ENCODE measurements at places on chromosomes 2 and 18. TPM values are rescaled to one million over a fixed set of nuclear protein-coding genes. Genes with fewer than 3 reads are reported as not detected.
A peak's percentile ranks its signal among the peaks of the same experiment; 100 is the strongest.

SCN2A gene
- total RNA-seq: 0.14 TPM

GTF2A1L gene
- total RNA-seq: not detected

PASK gene
- total RNA-seq: 62.9 TPM

C2orf92 gene
- 8.9 TPM for total RNA-seq

DSC2 gene
- total RNA-seq: 0.05 TPM

PROKR1 gene
- not detected for total RNA-seq

TUBA4B gene
- total RNA-seq: not detected

VWC2L gene
- total RNA-seq: not detected

MYO7B gene
- total RNA-seq: 0.75 TPM

TACR1 gene
- total RNA-seq: not detected

THADA gene
- total RNA-seq: 36.6 TPM

SIX3 gene
- not detected for total RNA-seq

CHRND gene
- not detected for total RNA-seq

MC2R gene
- not detected for total RNA-seq

LHCGR gene
- total RNA-seq: not detected

DOK6 gene
- total RNA-seq: not detected

DNA sequence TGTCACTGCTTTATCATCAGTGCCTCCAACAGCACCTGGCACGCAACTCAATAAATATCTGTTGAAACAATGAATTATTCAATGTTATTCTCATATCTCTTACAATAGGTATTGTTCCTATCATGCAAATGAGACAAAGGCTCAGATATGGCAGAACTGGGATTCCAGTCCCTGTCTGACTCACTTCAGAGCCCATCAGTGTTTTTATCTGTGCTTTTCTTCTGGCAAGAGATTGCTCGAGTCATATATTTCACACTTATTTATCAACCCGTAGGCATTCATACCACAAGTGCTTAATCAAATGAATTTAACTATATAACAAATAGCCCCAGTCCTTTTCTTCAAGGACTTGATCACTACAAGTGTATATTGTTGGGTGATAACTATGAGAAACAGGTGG is 76.4 kb upstream of the TSPYL6 start:
- no peak for DNase-seq

DNA sequence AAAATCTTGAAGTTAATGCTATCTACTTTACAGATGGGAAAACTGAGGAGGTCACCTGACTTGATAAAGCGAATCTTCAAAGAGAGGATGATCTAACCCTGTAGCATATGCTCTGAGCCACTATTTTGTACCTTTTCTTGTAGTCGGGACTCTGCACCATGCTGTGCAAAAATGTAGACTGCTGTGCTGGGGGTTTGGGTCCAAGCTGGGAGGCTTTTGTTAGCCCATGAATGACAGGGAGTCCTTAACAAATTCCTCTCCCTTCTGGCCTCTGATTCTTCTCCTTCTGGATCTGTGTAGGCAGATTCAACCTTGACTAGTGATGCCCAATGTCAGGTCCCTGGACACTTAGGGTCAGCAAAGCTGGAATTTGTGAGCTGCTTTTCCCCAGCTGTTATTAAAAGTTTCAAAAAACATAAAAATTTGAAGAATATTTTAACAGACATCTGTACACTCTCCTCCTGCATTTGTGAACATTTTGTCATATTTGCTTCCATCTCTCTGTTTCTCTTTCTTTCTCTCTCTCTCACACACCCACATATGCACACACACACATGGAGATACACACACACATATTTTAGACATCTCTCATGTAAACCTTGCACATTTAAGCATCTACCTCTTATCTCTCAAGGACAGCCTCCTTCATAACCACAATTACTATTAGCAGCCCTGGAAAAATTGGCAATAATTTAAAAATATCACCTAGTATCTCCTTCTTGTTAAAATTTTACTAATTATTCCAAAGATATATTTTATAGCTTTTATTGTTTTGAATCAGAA is 335.0 kb upstream of the TRIB2 start:
- DNase-seq: no peak

DNA sequence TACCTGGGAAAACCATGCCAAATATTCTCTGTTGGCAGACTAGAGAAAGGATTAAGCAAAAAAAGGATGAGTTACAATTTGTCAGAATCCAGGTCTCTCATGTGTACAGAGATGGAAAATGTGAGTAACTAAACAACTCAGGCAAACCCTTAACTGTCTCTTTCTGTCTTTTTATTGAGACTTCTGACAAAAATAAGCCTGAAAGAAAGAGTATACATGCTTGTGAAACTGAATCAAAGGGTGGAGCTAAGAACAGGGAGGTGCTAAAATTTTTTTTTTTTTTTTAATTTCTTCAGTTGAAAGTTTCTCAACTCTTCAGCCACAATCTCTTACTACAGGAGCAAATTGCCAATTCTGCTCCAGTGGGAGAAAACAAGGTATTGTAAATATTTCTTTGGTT is at the start of gene SERPINB10:
Gene SERPINB10 (plus strand): TSS at position 295 of the 400 bp plus-strand sequence. CDS start 7,553 bp downstream, outside the sequence.
- no peak for DNase-seq

DNA sequence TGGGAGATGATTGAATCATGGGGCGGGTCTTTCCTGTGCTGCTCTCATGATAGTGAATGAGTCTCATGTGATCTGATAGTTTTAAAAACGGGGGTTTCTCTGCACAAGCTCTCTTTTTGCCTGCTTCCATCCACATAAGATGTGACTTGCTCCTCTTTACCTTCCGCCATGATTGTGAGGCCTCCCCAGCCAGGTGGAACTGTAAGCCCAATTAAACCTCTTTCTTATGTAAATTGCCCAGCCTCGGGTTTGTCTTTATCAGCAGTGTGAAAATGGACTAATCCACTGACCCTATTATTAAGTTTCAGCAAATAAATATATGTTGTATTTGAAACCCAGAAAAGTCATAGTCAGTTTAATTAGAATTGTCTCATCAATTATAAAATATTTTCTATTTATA is 22.0 kb downstream of the IRS1 start:
- DNase-seq: no peak

DNA sequence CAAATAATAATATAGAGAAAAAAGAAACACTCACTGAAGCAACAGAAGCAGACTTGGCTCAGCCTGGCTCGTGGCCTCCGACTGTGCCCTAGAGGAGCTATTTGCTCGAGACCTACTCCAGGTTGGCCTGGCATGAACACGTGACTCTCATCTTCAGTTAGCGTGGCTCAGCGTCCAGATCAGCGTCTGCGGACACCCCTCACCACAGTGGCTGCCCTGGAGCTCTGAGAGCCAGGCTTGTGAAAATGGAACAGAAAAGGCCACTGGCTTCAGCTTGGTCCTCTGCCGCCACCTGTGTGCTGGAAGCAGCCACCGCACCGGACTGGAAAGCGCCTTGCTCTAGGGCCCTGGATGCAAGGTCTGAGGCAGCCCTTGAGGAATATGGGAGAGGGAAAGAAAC is 1184.0 kb upstream of the GYPC start:
- no peak for DNase-seq

GRCh38 chr2:38907242-38907641 is 17.6 kb downstream of the ARHGEF33 start:
- no peak for DNase-seq

GRCh38 chr2:185644828-185645227 is 93.8 kb upstream of the FSIP2 start:
- no peak for DNase-seq

DNA sequence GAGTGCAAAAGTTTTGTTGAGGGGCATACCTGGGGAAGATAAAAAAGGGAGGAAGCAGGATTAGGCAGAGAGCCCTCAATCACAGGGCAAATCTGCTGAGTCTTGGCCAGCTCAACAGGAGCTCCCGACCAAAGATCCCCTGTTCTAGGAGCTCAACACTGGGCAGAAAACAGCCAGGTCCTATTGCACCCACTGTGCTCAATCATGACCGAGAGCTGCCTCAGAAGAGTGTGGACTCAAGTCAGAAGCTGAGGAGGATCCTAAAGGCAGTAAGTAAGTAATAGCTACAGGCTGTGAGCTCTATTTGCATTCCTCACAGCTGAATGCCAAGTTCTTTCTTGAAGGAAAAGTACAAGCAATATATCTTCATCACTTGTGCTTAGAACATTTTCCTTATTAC is 334.4 kb upstream of the NRP2 start:
- DNase-seq: no peak

DNA sequence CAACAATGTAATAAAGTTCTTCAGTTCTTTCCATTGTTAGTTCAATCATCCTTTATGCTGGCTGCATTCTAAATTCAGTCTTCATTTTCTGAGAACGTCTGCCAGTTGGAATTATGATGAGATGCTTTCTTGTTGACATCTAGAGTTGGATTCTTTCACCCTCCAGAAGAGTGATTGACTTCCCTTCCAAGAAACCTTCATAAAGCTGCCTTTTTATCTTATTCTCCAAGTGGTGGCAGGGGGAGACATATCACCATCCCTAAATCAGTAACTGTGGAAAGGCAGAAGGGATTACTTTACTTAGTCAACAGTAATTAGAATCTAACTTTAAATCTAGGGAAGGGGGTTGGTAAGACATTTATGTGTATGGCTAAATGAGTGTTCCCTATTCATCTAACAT is 86.8 kb upstream of the GULP1 start:
- no peak for DNase-seq

DNA sequence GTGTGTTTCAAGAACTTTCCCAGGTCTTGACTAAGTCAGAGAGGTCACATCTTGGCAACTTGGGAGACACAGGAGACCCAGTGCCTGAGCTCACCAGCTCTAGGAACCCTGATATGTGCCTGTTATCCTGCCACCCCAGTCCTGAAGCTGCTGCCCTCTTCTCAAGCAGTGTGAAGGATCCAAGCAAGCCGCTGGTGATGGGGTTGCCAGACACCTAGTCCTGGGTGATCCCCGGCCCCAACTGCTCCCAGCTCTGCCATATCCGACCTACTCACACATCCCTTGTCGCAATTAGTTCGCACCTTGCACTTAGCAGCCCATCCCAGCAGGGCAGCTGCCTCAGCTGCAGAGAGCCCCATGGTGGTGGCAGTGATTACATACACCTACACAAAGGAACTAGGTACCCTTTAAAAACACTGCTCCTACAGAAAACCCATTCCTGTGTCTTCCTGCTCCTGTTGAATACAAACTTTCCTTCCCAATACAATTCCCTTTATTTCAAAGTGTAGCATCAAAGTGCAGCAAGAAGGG is 247.2 kb upstream of the RAB12 start:
- DNase-seq: no peak

- DNase-seq: peak; percentile 8
Measured at GRCh38 chr2:113847144-113847543, 42.7 kb upstream of the ACTR3 start.

- no peak for DNase-seq
Measured at GRCh38 chr2:183029219-183029618, 9.0 kb downstream of the NCKAP1 start.

- no peak for DNase-seq
Measured at GRCh38 chr18:4119127-4119648, 335.9 kb downstream of the DLGAP1 start.

DNA sequence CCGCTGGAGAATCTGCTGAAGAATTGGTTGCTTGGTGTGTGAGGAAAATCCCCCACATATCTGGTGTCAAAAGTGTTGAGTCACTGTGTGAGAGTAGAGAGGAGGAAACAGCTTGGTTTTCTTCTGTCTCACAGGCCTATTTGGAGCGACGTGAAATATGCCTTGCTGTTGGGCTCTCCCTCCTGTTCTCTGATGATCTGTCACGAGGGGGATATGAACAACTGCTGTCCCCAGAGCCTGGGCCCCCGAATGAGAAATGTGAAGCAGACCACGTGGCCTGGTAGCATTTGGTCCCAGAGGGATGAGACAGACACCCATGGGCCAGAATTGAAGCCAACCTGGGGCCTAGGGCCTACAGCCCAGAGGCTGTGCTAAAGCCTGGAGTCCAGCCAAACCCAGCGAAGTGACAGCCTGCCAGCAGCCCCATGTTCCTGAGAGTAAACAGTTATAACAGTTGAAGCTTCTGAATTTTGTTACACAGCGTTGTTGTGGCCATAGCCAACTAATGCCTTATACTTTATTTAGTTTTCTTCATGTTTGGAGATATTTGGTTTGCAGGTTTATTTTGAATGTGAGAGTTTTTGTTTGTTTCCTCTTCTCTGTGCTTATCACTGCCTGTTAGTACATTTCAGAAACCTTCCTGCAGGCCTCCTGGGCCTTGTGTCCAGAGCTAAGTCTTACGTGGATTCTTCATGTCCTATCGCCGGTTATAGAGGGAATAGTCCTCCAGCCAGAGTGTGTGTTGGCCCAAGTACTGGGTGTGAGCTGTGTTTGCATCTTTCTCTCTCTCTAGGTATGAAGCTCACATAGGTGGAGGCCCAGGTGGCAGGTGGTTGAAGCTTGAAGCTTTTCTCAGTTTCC is 18.7 kb upstream of the COLEC12 start:
- DNase-seq: peak; percentile 28

DNA sequence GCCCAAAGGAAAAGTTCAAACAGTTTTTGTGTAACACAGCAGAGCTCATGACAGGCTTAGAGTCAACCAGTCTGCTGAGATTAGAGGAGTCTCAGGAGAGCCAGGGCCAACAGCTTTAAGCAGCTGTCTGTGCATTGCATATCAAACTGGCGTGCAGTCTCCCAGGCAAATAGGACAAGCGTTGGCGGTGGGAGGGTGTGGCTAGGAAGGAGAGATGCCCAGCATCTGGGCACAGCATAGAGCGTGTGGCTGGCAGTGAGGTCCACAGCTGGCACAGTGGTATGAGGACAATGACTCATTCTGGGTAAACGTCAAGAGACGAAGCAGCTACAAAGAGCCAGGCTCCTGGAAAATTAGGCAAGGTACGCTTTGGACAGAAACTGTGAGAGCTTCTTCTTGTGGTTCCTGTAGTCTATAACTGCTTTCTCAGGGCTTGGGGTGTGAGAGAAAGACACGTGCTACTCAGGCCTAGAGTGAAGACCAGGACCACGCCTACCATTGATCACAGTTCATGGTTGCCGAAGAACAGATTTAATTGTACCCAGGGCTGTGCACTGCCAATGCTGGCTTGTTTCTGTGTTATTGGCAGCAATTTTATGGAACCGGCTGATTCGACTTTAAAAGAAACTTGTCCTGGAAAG is 14.8 kb downstream of the ZAP70 start:
- peak; percentile 38 for DNase-seq

DNA sequence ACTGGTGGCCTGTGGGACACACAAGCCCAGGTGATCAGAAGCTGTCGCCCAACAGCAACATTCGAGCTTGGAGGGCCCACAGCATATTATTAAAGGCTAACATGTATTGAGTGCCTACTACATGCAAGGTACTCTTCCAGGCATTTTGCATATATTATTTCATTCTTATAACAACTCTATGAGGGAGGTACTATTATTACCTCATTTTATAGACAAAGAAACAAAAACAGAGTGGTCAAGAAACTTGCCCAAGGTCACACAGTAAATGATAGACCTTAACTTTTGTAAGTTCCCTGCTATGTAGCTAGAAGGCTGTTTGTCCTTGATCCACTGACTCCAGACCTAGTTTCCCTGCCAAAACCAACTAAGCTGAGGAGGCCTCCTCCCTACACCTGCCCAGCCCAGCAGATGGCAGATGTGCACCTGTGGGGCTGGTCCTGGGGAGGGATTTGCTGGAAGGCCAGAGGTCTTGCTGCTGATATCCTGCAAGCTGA is 35.7 kb downstream of the KANSL3 start:
- no peak for DNase-seq

Data from activated CD4-positive, alpha-beta T cell treated with anti-CD3 and anti-CD28 coated beads for 36 hours (primary cell).